ENCODE measurements at places on chromosomes 16 and 17.

- no peak for DNase-seq
Measured at GRCh38 chr16:30656974-30657865, 1.0 kb upstream of the FBRS start.

DNA sequence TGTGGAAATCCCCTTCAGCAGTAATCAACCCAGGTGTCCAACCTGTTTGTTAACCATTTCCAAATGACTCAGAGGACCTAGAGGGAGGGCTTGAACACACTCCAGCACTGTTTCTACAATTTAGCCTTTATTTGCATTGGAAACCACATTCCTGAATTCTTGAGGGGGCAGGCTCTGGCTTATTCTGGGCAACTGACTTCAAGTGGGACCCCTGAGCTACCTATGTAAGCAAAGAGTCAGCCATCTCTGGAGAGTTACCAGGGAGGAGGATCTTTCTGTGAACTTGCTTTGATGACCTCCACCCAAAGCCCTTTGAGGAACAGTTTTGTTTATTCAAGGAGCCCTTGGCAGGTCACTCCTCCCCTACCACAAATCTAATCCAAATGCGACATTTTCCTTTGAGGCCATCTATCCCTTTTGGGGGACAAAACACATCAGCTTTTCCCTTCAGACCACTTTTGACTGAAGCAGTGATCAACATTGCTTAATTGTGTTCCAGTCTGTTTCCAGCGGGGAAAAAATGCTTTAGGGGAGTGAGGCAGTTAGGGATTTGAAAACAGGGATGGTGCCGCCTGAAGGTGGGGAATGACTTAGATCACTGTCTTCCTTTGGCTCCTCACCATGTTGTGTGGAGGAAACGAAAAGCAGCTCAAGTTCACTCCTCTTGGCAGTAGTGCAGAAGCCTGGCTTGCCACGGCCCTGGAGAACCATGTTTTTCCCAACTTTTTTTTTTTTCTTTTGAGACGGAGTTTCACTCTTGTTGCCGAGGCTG is 46.2 kb downstream of the TUBD1 start:
- no peak for DNase-seq

DNA sequence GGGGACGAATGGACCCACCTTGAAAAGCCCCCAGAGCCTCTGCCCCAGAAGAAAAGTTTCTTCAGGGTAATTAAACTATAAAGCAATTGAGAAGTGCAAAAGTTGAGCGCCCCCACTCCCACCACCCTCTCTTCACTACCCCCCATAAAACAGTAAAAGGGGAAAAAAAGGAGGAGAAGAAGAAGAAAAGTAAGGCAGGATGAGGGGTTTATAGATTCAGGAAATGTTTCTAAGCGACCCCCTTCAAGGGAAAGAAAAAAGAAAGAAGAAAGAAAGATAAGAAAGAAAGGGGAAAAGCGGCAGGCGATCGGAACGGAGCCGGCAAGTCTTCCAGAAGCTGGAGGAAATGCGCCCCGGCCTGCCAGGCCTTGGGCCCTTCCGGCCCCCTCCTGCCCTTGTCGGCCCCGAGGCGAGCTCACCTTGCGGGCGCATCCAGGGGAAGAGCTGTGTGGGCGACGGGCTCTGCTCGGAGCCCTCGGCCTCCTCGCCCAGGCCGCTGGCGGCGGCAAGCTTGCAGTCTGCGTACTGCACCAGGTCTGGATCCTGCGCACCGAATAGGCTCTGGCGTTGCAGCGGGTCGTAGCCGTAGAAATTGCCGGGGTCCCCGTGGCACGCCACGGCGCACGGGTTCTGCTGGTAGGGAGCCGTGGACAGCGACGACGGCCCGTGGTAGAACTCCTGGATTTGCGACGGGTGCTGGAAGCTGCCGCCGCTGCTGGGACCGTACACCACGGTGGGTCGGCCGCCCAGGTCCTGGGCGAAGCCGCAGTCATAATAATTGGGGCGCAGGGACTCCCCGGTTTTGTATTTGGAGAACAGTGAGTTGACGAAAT is 1.0 kb downstream of the HOXB8 start:
- no peak for DNase-seq

GRCh38 chr17:80260069-80260535 is 550 bp upstream of the RNF213 start:
- peak; percentile 41 for DNase-seq

- no peak for DNase-seq
Measured at GRCh38 chr16:22734368-22734767, 79.6 kb upstream of the HS3ST2 start.

DNA sequence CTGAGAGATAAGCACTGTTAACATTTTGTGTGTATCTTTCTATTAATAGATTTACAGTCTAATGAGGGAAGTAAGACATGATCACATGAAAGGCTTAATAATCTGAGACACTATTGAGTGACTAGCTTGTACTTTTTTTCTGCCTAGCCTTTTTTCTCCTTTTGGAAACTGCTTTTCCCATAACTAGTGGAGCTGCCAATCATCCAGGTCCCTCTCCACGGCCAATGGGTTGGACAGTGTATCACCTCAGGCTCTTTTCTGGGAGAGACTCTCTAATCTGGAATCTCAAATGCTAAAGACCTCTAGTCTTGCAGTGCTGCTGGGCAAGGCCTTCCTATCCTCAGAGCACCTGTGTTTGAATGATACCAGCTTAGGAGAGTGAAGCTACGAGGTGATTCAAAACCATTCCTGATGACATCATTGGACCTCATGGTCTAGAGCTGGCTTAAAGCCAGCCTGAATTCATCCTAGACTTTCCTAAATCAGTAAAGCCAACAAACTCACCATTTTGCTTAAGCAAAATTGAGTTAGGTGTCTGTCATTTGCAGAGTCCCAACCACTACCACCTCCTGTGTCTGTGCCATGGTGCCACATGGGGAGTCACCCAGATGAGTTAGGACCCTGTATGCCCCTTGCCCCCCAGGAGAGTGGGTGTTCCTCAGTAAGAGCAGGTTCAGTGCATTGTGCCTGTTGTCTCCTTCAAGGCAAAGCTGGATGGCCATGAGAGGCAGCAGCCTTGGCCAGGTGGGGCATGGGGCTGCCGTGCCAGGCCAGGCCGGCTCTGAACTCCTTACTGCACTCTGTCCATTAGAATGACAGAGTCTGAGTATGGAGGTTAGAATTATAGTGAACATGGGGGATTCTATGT is 62.9 kb downstream of the SPECC1 start:
- no peak for DNase-seq
